ENCODE measurements at places on chromosomes 4 and X.
A peak's percentile ranks its signal among the peaks of the same experiment; 100 is the strongest.

- no peak for DNase-seq
Measured at GRCh38 chr4:162485486-162485885, 321.7 kb upstream of the FSTL5 start.

DNA sequence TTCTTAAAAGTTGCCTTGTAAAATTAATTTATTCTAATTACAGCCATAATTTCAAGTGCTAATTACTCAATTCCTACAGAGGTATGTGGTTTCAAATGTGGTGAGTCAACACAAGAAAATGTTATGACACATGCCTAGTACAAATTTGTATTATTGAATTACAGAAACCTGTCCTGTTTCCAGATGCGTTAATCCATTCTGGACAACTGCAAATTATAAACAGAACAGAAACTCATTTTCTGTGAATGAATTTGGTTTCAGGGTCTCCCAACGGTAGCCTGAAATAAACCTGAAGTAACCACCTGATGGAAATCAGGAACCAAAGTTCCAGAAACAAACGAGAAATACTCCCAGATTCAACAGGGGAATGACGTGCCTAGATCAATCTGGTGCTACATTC lies 328.6 kb upstream of the F9 start:
- no peak for DNase-seq

DNA sequence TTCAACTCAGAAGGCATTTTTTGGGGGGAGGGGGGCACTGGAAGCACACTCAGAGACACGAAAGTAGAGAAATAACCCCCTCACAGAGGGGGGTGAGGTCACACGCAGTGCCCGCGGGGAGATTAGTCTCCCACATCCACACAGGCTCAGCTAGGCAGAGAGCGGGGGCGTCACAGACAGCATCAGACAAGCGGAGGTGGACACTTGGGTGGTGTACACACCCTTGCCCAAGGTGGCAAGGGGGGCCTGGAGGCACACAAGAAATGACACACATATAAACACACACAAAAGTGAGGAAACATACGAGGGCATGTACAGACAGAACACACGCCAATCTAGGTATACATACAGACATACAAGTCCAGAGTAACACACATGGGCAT lies 637 bp upstream of the SYN1 start:
- DNase-seq: no peak

DNA sequence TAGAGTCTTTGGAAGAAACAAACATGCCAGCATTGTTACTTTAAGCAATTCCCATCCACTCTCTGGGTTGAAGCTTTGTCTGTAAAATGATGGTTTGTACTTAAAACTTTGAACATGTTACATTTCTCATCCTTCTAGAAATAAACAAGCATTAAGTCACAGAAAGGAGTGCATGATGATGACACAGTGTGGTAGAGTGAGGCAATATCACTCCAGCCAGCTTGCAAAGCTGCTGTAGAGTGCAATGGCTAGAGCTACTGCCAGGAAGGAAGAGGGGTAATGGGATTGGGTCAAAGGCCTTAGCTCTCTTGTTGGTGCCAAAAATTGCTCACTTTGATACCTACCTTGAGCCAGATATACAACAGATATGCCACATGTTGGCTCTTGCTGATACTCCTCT lies 12.3 kb upstream of the ENOX2 start:
- no peak for DNase-seq

DNA sequence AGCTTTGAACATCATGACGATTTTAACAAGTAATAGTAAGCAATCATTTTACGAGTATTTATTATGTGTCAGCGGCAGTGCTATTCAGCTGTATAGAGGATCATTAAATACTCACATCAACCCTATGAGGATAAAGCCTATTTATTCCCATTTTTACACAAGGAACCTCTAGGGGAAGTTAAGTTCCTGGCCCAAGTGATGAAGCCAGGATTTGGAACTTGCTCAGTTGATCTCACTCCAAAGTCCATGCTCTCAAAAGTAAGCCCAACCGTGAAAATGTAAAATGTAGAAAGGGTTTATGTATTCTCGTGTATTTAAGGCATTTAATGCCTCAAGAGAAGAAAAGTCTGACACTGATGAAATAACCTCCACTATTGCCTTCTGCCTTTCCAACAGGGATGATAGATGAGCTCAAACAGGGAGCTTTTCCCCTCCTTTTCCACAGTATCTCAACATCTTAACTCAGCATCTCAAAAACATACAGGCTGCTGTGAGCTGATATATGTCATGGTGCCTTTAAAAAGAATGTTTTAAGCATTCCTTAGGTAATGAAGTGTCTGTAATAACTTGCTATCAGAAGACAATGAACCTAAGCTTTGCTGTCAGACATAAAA lies 35.0 kb upstream of the PLA2G12A start:
- DNase-seq: no peak

- DNase-seq: no peak
Measured at GRCh38 chrX:53253293-53254020, 27.9 kb downstream of the IQSEC2 start.

DNA sequence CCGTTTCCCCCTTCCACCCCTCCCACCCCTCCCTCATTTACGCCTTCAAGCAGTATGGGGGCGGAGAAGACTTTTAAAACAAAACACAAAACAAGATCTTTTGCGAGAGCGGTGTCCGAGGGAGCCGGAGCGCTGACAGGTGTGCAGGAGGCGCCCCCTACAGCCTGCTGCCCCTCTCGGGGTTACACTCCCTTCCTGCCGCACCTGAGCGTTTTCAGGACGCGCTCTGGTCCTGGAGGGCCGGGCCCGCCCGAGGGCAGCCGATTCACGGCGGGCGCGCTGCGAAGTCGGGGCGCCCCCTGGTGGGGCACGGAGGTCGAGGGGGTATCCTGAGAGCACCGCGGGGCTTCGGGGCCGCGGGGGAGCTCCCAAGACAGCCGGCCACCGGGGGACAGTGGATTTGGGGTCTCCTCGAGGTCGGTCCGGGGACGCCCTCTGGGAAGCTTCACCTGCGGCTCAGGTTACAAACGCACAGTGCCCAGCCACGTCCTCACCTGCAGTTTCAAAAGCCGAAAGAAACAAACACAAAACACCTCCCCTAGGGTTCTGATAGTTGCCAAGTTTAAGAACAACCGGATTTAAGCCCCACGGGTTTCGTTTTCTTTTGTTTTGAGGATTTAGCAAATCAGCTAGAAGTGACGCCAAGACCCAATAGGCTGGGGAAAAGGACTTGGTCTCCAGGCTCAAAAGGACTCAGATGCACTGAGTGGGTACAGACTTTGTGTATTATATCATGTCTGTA lies 8.0 kb upstream of the NEUROG2 start:
- DNase-seq: peak; percentile 55

DNA sequence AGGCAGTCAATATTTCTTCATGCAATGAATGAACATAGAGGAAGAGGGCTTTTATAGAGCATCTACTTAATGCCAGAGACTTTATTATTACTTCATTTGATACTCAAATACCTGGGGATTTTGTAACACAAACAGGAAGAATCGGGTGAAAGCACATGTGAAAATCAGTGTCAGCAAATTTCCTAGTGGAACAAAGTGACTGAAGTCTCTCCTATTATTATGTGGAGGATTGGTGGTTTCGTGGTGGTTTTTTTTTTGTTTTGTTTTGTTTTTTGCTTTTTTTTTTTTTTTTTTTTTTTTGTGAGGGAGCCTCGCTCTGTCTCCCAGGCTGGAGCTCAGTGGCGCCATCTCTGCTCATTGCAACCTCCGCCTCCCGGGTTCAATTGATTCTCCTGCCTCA lies 207.0 kb downstream of the RRAGB start:
- no peak for DNase-seq
